Left ventricle myocardium inferior (tissue), 1 donor: ENCODE measurements at places on chromosomes 16 and 17.

GRCh38 chr16:49596068-49596467 is 222.5 kb downstream of the C16orf78 start:
- DNase-seq: no peak

GRCh38 chr17:45391291-45391690 is 41.4 kb downstream of the ARHGAP27 start:
- DNase-seq: no peak

- DNase-seq: no peak
Measured at GRCh38 chr16:68090130-68090529, 5.0 kb downstream of the NFATC3 start.

DNA sequence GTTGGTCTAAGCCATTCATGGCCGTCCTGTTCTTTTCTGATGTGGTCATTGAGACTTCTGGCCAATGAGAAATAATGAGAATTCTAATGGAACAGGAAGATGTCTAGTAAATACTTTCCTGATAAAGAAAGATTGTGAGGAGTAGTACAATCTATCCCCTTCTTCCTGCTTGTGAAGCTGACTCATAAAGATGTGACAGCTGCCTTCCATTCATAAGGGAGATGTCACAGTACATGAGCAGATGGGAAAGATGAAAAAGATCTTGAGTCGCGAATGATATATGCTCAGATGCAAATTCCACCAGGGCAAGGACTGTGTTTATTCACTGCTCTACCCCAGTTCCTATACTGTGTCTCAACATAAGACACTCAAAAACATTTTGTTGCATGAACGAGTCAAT is 111.7 kb upstream of the FOXF1 start:
- no peak for DNase-seq

DNA sequence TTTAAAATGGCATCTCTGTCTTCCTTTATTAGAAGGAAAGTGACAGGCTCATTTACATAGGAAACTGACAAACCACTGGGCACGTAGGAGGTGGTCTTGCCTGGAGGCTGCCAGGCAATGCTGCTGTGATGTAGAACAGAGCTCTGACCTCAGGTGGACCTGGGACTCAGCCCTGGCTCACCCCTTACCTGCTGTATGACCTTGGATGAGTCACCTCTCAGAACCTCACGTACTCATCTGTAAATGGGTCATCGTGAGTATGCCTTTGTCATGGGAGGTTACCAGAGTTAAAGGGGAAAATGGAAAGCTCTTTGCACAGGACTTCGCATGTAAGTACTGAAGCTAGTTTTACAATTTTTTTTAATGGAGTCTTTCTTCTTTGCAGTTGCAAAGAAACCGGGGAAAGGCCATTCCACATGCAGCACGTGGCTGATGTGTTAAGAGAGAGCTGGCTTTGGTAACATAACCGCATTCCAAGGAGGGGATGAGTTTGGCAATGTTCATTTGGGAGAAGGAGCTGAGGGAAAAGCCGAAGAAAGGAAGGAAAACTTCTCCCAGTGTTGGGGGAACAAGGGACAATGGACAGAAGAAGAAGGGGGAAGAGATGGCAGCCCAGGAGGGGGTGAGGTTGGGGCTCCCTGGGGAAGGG is 37.4 kb upstream of the LONP2 start:
- no peak for DNase-seq

DNA sequence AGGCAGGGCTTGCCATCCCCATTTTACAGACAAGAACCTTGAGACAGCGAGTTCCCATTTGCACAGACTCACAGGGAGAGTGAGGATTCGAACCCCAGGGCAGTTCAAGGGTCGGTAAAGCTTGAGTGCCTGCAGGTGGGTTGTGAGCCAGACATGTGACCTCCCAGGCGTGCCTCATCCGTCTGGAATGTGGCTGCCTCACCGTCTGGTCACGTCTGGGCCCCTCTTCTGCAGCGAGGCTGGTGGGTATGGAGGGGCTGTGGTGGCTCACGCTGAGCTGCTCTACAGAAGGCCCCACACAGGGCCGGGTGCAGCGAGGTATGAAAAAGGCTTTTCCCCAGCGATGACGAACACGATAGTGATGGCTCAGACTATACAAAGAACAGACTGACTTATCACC is 35.8 kb upstream of the LHX1 start:
- no peak for DNase-seq

GRCh38 chr17:14693382-14693781 is 392.5 kb downstream of the HS3ST3B1 start:
- DNase-seq: no peak

DNA sequence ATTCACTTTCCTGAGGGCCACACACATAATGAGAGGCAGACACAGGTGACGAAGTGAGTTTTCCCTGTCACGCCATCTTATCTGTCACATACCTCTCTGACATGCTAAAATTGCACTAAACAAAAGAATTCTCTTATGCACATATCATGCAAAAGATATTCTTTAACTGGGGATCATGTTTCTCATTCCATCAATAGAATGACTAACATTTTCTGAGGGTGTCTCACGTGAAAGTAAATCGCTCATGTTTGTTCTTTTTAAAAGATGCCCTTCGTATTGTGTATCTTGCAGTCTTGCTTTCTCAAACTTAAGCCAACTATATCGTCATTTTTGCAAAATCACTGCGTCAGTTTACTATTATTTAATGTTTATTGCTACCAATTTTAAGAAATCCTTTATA is 306.4 kb downstream of the WWOX start:
- DNase-seq: no peak

DNA sequence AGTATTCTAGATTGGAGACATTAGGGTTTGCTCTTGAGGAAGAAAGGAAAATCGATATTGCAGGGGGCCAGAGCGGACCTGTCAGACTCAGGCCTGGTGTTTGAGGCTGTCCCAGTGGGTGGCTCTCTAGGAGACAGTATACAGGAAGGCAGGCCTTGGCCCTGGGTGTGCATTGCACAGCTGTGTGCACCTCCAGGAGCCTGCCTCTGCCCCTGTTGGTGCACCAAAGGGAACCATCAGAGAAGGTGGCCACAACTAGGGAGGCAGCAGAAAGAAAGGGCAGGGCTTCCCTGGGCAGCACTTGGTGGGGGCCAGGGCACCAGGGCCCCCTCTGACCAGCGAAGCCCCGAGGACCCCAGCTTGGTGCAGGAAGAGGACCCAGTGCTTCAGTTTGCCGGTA is 188.0 kb downstream of the NTN1 start:
- no peak for DNase-seq

DNA sequence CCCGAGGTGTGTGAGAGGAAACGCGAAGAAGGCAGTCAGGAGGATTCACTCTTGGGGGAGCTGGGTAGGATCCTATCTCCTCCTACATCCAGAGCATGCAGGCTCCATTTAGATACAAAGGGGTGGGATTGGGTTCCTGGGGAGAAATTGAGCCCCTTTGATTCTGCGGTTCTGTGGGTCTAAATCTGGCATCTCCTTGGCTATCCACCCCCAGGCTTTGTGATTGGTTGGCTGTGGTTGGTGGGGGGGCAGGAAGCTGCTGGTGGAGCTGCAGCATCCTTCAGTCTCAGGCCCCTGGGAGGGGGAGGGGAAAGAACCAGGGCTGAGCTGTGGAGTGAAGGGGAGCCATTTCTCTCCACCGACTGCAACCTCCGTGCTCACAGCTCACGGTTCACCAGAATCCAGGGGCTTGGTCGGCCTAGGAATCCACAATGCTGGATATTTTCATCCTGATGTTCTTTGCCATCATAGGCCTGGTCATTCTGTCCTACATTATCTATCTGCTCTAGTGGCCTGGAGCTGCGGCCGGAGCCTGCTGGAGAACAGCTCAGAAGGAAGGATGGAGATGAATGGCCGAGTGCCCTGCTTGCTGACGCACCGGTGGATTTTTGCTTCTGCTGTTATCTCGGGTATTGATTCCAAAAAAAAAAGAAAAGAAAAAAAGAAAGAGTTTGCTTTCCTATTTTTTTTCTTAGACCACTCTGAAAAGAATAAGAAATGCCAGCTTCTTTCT is at the start of gene LASP1NB:
Gene LASP1NB (plus strand): TSS at position 352 of the 733 bp plus-strand sequence.
- DNase-seq: no peak

GRCh38 chr16:30703971-30704370 is 5.0 kb downstream of the SRCAP start:
- no peak for DNase-seq
